Thymus (tissue), 14 donors: ENCODE measurements at places on chromosomes 3 and 15.

DNA sequence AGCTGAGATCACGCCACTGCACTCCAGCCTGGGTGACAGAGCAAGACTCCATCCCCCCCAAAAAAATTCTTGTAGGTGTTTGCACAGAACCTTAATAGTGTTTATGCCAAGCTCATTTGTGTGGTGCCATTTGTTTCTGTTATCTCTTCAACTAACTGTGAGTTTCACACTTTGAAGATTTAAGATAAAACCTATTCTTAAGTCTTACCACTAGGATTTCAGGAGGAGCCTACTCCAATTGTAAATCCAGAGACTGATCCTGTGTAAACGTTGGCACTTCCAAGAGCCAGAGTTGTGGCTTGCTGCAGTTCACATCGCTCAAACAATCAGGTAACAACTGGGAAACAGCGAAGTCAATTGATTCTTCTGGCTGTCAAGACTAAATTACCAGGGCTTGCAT lies 242.4 kb upstream of the SATB1 start:
- DNase-seq: no peak

GRCh38 chr15:100653608-100654007 lies 51.2 kb downstream of the ASB7 start:
- DNase-seq: no peak

DNA sequence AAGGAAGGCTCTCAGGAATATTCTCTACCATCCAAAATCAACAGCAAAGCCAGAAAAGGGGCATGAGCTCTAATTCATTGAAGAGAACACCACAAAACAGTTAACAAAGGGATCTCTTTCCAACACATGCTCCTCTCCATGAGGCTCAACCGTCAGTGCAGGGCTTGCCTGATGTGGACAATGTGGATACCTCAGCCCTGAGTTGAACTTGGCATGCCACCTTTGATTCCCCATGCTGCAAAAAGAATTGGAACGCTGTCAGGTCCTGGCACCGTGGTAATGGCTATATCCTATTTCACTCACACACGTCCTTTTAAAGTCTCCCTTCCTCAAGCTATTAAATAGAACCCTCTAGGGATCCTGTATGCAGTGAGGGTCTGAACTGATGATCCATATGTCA lies 30.7 kb upstream of the IP6K2 start:
- DNase-seq: no peak

GRCh38 chr3:66502245-66502874 lies 1.5 kb upstream of the LRIG1 start:
- DNase-seq: no peak

GRCh38 chr3:67421912-67422311 lies 232.5 kb downstream of the SUCLG2 start:
- DNase-seq: no peak

GRCh38 chr15:98800437-98801233 lies 152.3 kb downstream of the IGF1R start:
- peak; percentile 34 for DNase-seq

- peak; percentile 52 for DNase-seq
Observed at GRCh38 chr3:141452045-141452444, 34.8 kb upstream of the RASA2 start.

DNA sequence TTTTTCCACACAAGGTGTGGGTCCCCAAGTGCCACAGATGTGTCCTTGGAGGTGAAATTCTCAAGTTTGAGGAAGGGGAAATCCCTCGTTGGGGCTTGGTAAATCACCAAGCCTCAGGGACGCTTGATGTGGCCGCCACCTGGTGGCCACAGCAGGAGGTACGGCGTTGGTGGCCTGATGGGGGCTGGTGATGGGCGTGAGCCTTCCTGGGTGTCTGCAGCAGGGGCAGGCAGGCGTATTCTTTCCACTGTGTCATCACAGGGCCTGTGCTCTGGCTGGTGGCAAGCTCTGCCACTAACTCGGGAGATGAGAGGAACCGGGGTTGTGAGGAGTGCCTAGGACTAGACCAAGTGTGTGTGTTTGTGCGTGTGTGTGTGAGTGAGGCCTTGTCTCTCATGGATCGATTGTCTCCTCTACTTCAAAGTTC lies 4.2 kb downstream of the ACOX2 start:
- DNase-seq: peak; percentile 46

DNA sequence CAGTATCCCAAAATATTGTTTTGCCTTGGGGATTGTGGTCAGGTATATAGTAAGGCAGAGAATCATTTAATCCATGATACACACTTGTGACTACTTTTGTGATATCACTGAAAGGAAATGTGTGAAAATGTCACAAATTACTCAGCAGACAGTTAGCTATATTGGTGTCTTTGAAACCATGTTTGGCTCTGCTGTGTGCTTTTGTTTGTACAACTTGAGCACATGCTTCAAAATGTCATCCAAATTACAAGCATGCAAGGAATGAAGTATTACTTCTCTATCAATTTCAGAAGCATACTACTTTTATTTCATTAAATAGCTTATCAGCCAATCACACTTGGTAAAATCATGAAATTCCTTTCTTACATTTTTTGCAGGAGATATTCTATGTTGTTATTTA lies 619.0 kb upstream of the AGTR1 start:
- DNase-seq: no peak

DNA sequence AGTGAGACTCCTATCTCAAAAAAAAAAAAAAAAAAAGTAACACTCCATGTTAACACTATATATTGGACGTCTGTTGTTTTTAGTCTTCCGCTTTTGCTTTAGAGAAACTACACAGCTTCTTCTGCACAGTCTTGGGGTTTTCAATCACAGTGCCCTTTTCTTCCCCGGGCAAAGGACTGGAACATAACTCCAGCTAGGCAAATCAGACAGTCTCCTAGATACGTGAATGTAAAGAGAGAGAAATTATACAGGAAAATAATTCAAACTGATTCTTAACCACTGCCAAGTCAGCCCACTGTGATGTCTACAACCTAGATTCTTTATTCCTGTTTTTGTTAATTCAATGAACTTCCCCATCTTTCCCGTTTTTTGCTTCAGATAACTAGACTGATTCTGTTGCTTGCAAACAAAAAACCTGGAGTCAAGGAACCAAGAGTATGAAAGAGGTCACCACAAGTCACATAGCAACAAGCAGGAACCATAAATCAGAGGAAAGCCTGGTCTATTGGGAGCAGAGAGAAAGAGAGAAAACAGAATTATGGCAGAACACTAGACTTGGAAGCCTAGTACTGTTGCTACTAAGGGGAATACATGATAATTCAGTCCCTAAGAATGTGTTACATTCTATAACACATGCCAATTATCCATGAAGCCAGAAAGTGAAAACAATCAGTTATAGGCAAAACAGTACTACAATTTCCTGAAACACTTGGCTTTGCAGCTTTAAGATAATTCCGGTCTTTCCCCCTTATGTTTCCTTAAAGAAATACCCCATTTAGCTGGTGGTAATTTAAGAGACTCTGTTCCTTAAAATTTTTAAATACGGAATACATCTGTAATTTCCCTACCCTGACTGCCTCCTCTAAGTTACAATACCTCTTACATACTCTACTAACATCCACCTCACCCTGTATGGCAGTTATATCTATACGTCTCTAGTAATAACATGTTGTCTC lies 63.1 kb downstream of the TBL1XR1 start:
- no peak for DNase-seq

- no peak for DNase-seq
Observed at GRCh38 chr3:152961323-152961722, 126.4 kb downstream of the P2RY1 start.

DNA sequence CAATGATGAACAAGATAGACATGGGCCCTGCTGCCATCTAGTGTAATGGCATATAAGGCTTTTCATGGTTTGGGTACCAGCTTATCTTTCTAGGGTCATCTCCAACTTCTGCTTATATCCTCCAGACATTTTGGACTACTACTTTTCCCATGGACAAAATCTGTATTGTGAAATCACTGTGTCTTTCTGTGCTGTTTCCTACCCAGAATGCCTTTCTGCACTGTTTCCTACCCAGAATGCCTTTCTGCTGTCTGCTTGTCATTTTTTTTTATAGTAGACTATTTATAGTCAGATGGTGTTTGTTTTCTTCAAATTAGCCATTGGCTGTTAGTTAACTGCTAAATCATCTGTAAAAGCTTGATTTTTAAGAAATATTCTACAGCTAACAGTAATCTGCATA lies 20.1 kb downstream of the VPS8 start:
- DNase-seq: no peak

GRCh38 chr3:177894081-177894728 lies 642.0 kb upstream of the KCNMB2 start:
- no peak for DNase-seq

- no peak for DNase-seq
Observed at GRCh38 chr3:37990527-37990926, at the start of gene VILL. TSS of gene VILL (plus strand) at chr3:37990786. CDS start at chr3:37993673, 2,887 bp downstream.

- DNase-seq: no peak
Observed at GRCh38 chr3:108106449-108106848, 15.6 kb upstream of the CD47 start.

- no peak for DNase-seq
Observed at GRCh38 chr3:16528106-16528505, 14.6 kb upstream of the RFTN1 start.

- DNase-seq: no peak
Observed at GRCh38 chr3:137763594-137763938, 549 bp upstream of the SOX14 start.

GRCh38 chr3:110588906-110589305 lies 482.7 kb upstream of the NECTIN3 start:
- DNase-seq: no peak

DNA sequence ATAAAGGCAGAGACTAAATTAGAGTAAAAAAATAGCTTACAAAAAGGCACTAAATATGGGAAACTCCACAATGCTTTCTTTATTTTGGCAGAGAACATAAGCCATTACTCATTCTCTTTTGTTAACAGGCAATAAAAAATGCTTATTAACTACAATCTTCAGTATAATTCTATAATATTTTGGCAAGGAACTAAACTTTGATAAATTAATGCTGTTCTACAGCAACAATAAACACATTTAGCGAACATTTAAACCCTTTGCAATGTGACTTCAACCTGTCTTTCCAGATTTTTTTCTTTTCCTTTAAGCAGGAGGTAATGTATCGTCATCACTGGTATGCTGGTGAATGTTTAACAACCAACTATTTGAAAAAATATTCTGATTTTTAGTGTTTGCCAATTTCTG lies 42.2 kb upstream of the POU1F1 start:
- no peak for DNase-seq

DNA sequence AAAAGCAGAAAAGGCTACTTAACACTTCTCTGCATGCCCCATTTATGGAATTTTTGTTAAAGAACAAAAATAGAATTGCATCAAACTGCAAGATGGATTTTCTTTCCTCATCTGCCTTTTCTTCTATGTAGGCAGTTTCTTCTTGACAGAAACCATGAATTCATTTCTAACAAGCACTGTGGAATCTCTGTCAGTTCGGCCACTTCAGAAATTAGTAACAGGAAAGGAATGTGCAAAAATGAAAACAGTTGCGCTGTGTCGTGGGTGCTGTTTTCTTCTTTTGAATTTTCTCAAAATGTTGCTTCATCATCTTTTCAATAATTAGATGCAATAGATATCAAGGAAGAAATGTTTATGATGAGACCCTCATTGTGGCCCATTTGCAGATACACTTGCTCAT lies 151.6 kb downstream of the FOXB1 start:
- no peak for DNase-seq

DNA sequence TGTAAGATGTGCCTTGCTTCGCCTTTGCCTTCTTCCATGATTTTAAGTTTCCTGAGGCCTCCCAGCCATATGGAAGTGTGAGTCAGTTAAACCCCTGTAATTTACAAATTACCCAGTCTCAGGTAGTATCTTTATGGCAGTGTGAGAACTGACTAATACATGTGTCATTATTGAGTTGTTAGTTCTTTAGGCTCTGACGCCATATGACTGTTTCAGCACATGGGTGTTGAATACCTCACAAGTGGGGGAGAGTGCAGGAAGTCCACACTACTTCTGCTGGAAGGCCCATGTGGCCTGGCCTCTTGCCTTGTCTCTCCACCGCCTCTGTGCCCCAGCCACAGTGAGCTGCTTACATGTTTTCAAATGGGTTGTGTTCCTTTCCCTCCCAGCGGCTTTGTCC lies 28.5 kb downstream of the MFSD1 start:
- DNase-seq: no peak

DNA sequence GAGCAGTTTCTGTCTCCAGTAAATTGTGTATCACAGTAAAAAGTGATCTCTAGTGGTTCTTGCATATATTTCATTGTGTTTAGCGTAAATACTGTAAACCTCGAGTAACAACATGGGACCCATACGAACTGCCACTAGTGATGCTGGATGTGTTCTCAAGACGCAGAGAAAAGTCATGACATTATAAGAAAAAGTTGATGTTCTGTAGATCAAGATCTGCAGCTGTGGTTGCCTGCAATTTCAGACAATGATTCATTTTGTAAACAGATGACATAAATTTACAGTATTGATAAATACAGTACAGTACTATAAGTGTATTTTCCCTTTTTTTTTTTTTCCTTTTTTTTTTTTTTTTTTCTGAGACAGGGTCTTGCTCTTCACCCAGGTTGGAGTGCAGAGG lies 100.1 kb downstream of the DPH6 start:
- no peak for DNase-seq

GRCh38 chr3:150761831-150762661 lies 923 bp downstream of the SIAH2 start:
- DNase-seq: no peak

DNA sequence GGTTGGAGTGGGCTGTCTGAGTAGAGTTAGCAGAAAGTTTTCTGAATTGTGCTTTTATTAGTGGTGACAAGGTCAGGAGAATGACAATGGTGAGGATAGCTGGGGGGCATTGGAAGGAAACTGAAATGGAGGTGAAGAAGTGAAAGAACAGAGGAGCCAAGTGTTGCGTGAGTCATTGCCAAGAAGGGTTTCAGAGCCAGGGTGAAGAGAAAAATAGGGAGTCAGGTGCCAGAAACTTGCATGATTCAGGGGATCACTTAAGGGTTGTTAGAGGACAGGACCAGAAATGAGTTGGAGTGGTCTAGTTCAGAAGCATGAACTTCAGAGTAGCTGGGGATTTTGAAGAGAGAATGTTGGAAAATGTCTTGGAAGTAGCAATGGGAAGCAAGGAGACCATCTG lies 86.0 kb upstream of the GALNT15 start:
- no peak for DNase-seq

DNA sequence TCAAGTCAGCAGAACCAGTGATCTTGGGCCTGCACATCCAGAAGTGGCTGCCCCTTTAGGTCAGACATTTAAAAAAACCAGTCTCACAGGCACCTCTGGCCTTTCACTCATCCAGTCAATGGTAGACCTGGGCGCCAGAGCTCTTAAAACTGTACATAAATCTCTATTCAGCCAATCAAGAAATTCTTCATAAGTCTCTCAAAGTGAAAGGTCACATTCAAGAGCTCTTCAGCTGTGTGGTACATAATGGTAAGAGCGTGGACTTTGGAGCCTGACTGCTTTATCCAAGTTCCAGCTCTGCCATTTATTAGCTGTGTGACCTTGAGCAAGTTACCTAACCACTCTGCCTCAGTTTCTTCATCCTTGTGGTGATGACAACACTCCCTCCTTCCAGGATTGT lies 22.3 kb upstream of the MORF4L1 start:
- no peak for DNase-seq

DNA sequence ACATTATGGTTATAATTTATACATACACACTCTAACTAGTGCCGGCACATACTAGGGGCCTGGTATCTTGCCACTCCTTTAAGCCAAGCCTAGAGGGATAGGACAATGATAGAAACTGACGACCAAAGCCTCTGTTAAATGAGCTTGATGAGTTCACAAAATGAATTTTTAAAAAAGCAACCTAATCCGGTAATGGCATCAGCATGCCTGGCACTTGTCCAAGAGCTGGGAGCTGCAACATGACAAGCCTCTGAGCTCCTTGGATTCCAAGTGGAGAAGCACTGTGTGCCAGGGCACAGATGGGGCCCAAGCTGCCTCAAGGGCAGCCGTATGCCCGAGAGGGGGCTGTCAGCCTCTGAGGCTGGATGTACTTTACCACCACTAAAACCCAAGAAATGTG lies 9.7 kb downstream of the ETV5 start:
- no peak for DNase-seq
